ENCODE measurements at places on chromosomes 5 and 9.

- no peak for DNase-seq
Observed at GRCh38 chr5:133290669-133291240, 238.9 kb downstream of the HSPA4 start.

DNA sequence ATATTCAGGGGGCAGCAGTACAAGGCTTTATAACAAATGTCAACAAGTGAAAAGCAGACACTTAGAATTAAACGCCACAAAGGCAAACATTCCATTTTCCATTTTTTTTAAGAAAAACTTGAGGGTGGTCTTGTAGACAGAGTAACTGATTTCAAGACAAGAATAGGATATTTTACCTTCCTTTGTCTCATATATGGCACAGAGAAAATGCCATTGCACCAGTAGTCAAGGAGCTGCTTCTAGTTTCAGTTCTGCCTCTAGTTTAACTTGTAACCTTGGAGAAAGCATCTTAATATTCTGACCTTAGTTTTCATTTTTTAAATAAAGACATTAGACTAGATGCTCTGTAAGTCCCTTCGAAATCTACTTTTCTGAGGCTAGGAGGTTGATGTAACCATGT, 355.3 kb upstream of the KCNN2 start:
- DNase-seq, result no peak

- DNase-seq, result no peak
Observed at GRCh38 chr9:94800424-94801117, 74.1 kb downstream of the AOPEP start.

DNA sequence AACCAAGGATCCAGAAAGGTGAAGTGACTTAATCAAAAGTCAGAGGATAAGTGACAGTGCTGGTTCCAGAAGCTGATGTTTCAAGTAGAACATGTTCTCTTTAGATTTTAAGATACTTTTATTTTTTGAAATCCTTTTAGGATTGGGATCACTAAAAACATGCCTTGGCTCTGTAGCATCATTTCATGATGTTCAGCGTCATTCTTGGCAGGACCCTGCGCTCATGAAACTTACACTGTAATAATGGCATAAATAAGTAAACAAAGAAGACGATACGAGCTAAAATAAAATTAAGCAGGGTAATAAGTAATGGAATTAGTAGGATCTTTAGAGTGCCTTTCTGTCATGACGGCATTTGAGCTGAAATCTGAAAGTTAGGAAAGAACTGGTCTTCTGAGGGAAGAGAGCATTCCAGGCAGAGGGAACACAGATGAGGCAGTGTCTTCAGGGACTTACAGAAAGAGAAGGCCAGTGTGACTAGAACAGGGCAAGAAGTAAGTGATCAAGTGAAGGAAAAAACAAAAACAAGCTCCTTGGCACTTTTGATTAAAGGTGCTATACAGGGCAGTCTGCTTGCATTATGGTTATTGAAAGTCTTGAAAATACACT, 19.9 kb downstream of the CTNNA1 start:
- DNase-seq, result no peak

GRCh38 chr9:74006935-74007334, 490.2 kb upstream of the RORB start:
- DNase-seq, result no peak

GRCh38 chr9:129867136-129868022, 32.1 kb downstream of the USP20 start:
- DNase-seq, result no peak

GRCh38 chr5:116044073-116044472, 11.8 kb downstream of the ARL14EPL start:
- DNase-seq, result no peak

- no peak for DNase-seq
Observed at GRCh38 chr9:92029553-92029952, 79.5 kb upstream of the ROR2 start.

DNA sequence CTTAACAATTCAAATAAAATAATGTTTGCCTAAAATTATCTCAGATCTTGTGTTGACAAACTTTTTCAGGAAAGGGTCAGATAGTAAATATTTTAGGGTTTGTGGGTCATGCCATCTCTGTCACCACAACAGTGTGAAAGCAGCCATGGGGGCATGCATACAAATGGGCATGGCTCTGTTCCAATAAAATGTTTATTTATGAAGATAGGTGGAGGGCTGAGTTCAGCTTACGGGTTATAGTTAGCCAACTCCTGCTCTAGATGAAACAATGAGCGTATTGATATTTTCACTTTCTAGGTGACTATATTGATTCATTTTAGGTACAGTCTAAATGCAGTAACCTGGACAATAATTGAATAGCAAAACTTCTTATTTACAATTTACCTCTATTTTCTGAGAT, 533.8 kb upstream of the CLINT1 start:
- no peak for DNase-seq

GRCh38 chr5:153829510-153830065, 209.1 kb downstream of the FAM114A2 start:
- no peak for DNase-seq

DNA sequence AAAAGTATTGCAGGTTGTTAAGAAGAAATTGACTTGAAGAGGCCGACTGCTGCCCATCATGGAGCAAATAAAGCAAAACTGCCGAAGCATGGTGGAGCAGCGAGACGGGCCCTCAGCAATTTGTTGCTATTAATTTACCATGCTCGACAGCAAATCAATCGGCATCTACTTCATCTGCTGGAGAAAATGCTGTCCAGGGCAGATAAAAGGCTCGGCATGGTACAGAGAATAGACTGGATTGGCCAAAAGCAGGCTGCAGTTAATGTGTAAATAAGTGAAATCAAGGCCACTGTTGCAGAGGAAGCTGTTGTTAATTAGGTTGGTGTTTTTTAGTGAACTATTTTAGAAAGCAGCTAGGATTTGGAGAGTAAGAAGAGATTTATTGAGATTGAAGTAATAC, 8.3 kb downstream of the TLE4 start:
- DNase-seq, result no peak

DNA sequence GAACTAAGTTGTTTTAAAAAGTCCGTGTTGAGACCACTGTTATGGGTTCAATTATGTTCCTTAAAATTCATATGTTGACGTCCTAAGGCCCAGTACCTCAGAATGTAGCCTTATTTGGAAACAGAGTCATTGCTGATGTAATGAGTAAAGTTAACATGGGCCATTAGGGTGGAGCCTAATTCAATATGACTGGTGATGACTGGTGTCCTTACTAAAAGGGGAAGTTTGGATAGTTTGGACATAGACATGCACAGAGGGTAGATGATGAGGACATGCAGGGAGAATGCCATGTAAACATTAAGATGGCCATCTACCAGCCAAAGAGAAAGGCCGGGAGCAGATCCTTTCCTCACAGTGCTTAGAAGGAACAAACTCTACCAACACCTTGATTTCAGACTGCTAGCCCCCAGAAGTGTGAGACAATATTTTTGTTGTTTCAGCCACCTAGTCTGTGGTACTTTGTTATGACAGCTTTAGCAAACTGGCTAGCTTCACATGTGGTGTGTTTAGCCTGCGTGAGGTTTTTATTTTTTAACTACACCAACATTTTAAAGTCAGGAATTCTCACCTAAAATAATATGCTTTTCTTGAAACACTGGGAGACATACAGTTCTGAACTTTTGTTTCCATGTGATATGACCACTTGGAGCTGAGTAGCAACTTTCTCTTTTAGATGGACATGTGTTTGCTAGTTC, 135.3 kb downstream of the YIPF5 start:
- DNase-seq, result no peak

- no peak for DNase-seq
Observed at GRCh38 chr5:11711932-11712331, 192.3 kb downstream of the CTNND2 start.

- DNase-seq, result no peak
Observed at GRCh38 chr9:133717113-133718031, 20.8 kb downstream of the SARDH start.

DNA sequence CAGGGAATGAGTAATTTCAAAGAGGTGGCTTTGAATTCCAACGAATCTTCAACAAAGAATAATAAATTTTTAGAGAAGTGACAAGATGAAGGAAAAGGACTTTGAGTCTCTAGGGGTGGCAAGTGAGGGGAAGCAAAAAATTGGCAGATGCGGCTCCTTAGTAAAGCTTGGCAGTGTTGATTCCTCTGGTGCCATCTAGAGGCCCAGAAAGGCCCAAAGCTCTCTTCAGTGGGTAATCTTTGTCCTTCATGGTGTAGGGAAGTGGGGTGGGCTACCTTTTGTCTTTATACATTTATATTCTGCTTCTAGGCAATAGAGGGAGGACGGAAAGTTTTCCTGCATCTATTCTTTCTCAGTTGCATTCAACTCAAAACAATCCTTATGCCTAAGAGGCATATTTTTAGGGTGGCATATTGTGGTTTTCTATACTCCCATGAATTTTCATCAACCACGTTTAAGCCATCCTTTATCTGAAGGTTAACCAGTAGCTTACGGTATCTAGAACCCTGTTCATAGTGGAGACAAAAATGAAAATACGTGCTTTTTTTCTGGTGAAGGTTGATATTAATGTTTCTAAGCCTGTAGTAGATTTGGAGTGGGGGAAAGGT, 17.5 kb upstream of the ROPN1L start:
- DNase-seq, result no peak

- DNase-seq, result no peak
Observed at GRCh38 chr9:138076650-138077009, 199.0 kb downstream of the CACNA1B start.

DNA sequence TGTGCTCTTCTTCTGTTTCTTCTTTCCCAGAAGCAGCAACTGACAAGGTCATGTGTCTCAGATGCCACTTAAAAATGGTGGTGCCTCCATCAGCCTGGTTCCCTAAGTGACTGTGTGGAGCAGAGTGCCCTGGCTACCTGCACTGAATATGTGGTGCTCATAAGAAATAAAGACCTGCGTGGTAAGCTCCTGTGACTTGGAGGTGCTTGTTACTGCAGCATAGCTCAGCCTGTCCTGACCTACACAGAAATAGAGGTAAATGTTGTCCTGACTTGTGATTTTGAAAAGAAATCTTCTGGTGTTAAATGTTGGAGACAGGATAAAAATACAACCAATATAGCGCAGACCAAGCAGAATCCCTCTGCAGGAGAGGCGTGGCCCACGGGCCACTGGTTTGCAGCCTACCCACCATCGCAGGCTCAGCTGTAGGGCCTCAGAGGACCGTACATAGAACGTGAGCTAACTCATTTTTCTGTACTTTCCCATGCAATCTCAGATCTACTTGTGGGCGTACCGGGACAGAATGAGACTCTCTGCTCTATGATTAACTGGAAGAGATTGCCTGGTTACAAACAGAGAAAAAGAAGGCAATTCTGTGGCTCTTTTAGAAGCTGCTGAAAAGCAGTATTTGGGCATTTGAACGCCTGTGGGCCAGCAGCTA, 79.4 kb upstream of the UNC5A start:
- no peak for DNase-seq

DNA sequence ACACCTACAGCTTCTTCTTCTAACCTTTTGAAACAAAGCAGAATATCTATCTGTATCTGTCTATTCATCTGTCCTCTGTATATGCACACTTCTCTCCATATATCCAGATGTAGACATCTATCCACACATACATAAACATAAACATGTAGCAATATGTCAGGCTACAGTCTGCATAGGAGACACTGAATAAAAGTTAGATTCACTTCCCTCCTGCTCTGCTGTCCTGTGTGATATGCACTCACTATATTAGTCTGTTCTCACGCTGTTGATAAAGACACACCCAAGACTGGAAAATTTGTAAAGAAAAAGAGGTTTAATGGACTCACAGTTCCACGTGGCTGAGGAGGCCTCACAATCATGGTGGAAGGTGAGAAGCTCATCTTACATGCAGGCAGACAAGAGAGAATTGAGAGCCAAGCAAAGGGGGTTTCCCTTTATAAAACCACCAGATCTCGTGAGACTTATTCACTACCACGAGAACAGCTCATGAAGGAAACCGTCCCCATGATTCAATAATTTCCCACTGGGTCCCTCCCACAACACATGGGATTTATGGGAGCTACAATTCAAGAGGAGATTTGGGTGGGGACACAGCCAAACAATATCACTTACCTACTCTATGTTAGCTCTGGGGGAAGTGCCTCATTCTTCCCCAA, 24.1 kb downstream of the RANBP3L start:
- DNase-seq, result no peak

- no peak for DNase-seq
Observed at GRCh38 chr9:10876333-10876732, 263.5 kb upstream of the PTPRD start.

- DNase-seq, result no peak
Observed at GRCh38 chr5:171676286-171676944, 109.2 kb upstream of the SMIM23 start.

DNA sequence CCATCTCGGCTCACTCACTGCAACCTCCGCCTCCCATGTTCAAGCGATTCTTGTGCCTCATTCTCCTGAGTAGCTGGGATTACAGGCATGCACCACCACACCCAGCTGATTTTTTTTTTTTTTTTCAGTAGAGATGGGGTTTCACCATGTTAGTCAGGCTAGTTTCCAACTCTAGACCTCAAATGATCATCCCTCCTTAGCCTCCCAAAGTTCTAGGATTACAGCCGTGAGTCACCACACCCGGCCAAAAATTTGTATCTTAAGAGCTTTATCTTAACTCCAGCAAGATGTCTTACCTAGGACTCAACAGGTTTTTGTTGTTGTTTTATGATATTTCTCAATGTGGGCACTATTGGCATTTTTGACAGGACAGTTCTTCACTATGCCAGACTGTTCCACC, 27.9 kb downstream of the LYRM7 start:
- DNase-seq, result no peak

DNA sequence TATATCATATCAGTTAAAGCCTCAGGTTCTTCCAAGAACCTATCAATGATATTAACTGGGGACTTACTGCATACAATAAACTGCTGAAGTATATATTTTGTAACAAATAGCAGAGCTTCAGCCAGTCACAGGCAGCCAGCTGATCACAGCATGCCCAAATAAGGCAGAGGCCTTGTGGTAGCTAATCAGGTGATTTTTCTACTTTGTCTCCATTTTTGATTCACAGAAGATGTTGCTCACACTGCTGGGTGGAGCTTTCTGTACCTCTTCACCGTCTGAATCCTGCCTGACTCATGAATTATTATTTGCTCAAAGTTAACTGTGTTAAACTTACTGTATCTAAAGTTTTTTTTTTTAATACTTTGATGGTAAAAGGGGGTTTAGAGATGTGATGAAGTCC, 357.4 kb downstream of the PSAT1 start:
- no peak for DNase-seq

DNA sequence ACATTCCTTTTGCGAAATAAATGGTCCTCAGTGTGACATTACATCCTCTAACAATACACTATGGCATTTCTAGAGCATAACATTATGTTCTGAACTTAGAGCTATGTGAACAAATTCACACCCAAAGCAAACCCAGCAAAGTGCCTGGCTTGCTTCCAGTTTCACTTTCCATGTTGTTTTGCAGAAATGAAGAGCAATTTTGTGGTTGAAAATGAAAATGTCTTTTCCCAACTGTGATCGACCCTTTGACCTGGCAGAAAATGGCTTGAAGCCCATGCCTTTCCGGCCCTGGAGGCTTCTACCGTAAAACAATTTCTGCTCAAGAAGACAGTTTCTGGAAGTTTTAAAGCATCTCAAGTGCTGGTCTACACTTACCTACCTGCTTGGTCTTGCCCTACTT, 344.7 kb upstream of the RGMB start:
- DNase-seq, result no peak
